ENCODE measurements at places on chromosomes 13 and 19.

GRCh38 chr13:106117035-106117434 lies 418.4 kb downstream of the EFNB2 start:
- DNase-seq, result peak; percentile 72

- DNase-seq, result peak; percentile 32
Measured at GRCh38 chr13:79405501-79405830, 589 bp downstream of the RBM26 start.

DNA sequence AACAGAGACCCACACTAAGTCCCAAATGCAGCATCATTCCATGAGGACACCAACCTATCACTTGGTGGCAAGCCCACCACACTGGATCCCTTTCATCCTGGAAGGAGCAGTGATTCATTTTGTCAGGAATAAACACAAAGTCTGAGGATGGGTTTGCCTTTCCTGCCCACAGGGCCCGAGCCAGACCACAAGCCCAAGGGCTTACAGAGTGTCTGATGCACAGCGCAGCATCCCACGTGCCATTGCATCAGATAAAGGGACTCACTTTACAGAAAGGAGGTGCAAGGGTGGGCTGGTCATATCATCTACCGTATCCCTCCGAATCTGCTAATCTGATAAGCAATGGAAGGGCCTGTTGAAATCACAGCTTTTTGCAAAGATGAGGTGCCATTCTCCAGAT lies 12.2 kb upstream of the KCTD15 start:
- DNase-seq, result peak; percentile 16

- no peak for DNase-seq
Measured at GRCh38 chr13:64459778-64460177, 2770.4 kb downstream of the PCDH9 start.

DNA sequence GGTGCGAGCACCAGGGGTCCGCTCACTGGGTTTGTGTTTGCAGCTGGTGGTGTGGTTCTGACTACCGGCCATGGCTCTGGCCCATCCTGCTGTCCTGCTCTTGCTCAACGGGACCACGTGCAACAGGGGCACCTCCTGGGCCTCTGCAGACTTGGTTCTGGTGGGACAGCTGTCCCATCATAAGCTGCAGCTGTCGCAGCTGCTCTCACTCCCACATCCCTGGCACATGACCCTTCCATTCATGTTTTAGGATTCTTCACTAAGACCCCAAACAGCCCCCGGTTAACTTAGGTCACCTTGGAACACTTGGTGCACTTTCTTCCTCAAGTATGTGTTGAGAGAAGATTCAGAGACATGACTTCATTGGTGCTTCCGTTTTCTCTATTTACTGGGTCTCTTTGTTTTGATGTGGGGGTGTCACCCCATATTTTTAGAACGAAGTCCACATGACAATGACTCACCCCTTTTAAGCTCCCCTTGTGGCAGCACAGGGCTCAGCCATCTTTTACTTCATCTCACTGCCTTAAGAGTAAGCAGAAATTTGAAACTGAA lies 68.4 kb upstream of the ARHGEF7 start:
- DNase-seq, result peak; percentile 45

DNA sequence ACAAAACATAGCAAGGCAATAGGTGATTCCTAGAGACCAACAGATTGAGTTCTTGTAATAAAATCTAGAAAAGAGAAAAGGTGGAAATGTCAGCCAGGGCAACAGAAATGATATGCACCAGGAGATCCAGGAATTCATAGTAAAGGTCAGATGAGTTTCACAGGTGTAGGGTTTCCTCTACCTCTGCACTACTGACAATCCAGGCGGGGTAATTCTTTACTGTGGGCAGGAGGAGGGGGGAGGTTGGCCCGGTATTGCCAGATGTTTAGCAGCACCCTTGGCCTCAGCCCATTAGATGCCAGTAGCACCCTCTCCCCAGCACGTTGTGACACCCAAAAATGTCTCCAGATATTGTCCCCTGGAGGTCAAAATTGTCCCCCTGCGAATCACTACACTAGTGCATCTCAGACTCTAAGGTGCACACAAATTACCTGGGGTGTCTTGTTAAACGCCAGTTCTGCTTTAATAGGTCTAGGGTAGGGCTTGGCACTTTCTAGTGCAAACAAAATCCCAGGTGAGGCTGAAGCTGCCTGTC lies 3.5 kb upstream of the UBAC2 start:
- DNase-seq, result no peak

DNA sequence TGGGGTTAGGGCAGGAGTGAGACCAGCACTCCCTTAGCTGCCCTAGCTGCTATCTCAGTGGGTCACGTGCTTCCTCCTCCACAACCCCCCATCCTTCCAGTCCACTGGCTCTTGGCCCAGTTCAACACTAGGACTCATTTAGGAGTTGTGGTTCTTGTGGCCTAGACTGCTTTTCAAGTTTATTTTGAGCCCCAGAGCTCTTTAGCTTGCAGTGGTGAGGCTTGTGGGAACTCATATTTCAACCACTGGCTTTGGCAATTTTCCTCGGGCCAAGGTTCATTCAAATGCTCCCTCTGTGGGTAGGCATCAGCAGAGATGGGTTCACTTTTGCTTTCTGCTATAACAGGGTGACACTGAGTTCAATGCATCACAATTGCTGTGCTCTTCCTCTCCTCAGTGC lies 436.2 kb upstream of the SLITRK5 start:
- peak; percentile 96 for DNase-seq

GRCh38 chr19:56838024-56838908 lies 2.3 kb downstream of the PEG3 start:
- DNase-seq, result peak; percentile 24

GRCh38 chr19:13959962-13960862 lies 7.9 kb downstream of the DCAF15 start:
- no peak for DNase-seq

- no peak for DNase-seq
Measured at GRCh38 chr19:1261798-1262622, 7.1 kb upstream of the CIRBP start.

GRCh38 chr13:107035778-107036177 lies 467.8 kb upstream of the ARGLU1 start:
- peak; percentile 65 for DNase-seq

DNA sequence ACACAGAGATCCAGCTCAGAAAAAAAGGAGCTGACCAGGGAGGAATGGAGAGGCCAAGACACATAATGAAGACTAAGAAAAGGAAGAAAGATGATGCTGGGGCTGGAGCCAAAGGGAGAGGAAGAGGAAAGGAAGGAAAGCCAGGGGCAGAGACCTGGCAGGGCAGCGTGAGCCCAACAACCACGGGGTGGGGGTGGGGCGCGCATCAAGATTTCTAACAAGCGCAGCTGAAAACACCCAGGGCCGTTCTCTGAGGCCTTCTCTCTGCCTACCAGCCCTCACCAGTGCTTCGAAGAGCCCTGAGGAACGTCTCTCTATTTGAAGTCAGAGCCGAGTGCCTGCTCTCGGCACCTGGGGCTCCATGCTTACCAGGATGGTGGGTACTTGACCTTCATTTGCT lies 23.6 kb upstream of the POU2F2 start:
- no peak for DNase-seq

- DNase-seq, result no peak
Measured at GRCh38 chr13:42994878-42995277, 2.8 kb upstream of the EPSTI1 start.

DNA sequence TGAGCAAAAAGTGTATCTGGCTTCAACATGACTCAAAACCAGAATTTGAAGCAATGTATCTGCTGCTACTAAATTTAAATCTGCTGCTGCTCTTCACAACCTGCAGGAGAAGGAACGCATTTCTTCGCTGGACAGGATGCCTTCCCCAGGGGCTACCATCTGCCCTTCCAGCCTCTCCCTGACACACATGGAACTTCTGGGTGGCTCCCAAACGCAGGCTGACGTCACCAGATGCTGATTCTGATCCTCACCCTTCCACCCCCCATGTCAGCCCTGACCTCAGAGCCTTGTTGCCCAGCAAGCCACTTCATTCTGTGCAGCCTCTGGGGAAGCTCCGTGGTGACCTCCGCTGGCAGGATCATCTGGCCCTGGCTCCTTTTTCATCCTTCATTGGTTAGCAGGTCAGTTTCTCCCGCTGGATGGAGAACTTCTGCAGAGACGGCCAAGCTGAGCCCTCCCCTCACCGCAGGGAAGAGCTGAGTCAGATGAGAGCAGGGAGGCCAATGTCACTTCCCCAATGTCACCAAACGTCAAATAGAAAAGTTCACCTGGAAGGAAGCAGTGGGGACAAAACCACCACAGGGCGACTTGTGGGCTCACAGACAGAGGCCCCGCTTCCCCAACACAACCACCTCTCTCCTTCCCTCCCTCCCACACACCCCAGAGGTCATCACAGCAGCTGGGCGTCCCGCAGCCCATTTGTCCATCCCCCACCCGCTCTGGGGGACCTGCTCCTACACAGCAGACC lies 14.0 kb upstream of the RAB20 start:
- peak; percentile 11 for DNase-seq

DNA sequence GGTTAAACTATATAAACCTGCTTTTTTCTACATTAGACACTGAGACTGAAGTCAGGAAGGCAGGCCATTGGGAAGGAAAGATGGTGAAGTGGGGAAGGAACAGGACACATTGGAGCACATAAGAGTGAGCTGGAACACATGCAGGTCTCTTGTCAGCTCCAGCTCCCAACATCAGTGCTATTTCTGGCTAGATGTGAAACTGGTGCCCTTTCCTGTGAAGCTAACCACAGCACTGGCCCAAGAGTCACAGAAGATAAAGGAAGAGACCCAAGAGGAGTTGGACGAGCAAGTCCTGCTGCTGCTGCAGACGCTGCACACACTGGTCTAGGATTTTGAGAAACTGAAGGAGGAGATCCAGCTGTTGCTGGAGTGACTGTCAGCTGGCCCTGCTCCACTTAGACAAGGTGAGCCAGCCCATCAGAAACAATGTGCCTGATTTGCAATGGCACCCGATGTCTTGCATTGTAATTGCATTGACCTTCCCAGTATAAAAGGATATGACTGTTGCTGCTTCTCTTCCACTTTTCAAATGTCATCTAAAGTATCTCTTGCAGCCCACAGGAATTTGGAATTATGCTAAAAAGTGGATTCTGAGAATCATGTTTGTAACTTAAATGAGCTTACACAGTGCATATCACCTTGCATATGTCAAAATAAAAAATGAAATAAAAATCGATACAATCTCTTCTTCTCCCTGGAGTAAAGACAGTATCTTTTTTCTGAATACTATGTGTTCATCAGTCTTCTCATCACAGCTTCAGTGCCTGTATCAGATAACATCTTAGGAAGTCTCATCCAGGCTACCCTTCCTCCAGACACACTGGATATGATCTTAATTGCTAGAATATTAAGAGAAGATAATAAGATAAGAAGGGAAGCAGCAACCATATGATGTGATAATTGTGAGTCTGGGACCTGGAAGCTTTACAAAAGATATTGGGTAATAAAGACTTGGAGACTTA lies 230.7 kb upstream of the SPRY2 start:
- no peak for DNase-seq

GRCh38 chr19:35449359-35450043 lies 1.4 kb downstream of the FFAR2 start:
- DNase-seq, result no peak

GRCh38 chr13:113258321-113259054 lies 38.6 kb upstream of the LAMP1 start:
- DNase-seq, result no peak

GRCh38 chr13:99355267-99356011 lies 48.2 kb upstream of the GPR183 start:
- DNase-seq, result no peak

DNA sequence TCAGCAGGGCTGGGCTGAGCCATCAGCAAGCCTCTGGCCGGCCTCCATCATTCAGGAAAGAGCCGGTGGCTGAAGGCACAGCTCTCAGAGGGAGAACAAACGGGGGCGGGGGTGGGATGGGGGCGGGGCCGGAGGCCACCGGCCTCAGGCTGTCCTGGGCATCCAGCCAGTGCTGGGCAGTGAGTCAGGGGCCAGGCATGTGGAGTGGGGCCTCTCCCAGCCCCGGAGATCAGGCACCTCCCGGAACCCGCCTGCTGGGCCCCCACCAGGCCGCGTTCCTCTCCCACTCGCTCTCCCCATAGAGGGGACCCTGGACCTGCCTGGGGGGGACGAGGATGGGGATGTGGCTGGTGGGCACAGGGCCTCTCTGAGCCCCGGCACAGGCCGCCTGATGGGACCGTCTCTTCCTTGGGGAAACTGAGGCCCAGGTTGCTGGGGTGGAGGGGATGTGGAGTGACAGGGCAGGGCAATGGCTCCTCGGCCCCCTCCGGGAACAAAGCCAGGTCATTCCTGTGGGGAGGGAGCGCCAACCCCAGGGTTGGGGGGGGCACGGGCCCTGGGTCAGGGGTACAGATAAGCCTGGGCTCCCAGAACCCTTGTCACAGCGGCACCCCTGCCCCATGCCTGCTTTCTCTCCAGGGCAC lies 12.9 kb downstream of the SPC24 start:
- peak; percentile 97 for DNase-seq

DNA sequence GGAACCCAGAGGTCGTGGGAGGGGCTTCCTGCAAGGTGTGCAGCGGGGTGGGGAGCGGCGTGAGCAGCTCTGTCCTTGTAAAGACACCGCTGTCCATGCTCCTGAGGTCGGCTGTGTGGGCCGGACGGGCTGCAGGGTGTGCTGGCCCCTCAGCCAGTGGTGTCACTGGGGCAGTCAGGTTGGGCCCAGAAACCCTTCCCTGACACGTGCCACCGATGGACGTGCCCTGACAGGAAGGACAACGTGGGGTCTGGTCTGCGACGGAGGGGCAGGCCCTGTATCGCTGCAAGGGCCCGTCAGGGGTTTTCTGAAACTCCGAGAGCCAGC lies 4.2 kb upstream of the RPS15 start:
- no peak for DNase-seq

GRCh38 chr13:113121183-113121927 lies 1.2 kb upstream of the F10 start:
- no peak for DNase-seq

DNA sequence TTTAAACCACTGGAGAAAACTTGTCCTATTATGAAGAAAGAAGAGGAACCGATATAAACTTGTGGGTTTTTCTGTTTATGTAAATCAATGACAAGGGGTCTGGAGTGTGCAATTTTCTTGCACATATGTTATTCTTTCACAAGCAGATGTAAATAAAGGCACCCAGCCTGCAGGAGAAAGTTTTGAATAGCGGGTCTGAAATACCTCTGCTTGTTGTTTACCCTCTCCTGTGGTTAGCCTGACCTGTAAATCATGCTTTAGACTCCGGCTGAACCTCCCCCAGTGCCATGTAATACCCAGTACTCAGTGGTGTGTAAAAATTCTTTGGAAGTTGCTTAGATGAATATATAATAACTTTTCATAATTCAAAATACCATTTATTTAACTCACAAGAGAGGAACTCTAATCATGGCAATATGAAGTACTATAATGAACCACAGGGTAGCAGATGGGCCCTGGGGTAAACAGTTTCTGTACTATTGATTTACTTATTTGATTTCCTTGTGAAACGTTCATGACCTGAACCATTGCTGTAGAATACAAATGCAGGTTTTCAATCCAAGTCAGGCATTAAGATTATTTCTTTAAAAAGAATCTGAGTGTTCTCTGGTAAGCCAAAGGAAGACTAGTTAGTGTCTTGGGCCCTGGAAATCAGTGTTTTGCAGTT lies 245.1 kb downstream of the LMO7 start:
- DNase-seq, result peak; percentile 60

- no peak for DNase-seq
Measured at GRCh38 chr13:102771298-102772041, 2.1 kb downstream of the TEX30 start.

- no peak for DNase-seq
Measured at GRCh38 chr19:5104871-5105351, 136.0 kb downstream of the KDM4B start.

Measured in choroid plexus epithelial cell (primary cell).